BJ (cell line): ENCODE measurements at places on chromosomes 7 and 10. TPM values are rescaled to one million over a fixed set of nuclear protein-coding genes. Genes with fewer than 3 reads are reported as not detected.

UCN3 gene
- polyA plus RNA-seq = not detected in 2 replicates

C7orf57 gene
- 0.07 TPM in 2 replicates for polyA plus RNA-seq

ARHGAP22 gene
- 6.4 and 7.2 TPM in 2 replicates for polyA plus RNA-seq

MINDY3 gene
- polyA plus RNA-seq = 11.9 and 21.9 TPM in 2 replicates

NME8 gene
- not detected in 2 replicates for polyA plus RNA-seq

OR2A7 gene
- 0.53 and 0.86 TPM in 2 replicates for polyA plus RNA-seq

DPYSL4 gene
- 3.4 and 5.3 TPM in 2 replicates for polyA plus RNA-seq

DNA sequence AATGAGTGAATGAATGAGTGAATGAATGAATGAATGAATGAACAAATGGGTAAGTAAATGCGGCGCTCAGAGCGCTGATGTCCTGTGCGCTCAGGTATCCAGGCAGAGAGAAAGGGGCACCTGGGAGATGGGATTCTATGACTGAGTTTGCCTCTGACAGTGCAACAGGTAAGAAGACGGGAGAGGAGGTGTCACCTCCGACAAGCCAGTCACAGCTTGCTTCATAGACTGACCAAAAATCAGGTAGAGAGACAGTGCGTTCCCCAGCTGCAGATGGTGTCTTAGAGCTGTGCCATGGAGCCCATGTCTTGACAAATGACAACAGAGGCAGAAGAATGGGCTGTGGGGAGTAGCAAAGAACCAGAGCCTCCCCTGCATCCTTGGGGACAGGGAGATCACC, 327.3 kb downstream of the FGFR2 start:
- no peak for DNase-seq

- DNase-seq = no peak
These were observed 152.9 kb downstream of the NRF1 start for GRCh38 chr7:129764247-129765084.

- no peak for DNase-seq
These were observed 30.4 kb upstream of the TARP start for GRCh38 chr7:38303866-38304265.

- DNase-seq = no peak
These were observed 31.0 kb downstream of the GLRX3 start for GRCh38 chr10:130167193-130167592.

- no peak for DNase-seq
These were observed 69.7 kb upstream of the EMX2 start for GRCh38 chr10:117472872-117473271.

DNA sequence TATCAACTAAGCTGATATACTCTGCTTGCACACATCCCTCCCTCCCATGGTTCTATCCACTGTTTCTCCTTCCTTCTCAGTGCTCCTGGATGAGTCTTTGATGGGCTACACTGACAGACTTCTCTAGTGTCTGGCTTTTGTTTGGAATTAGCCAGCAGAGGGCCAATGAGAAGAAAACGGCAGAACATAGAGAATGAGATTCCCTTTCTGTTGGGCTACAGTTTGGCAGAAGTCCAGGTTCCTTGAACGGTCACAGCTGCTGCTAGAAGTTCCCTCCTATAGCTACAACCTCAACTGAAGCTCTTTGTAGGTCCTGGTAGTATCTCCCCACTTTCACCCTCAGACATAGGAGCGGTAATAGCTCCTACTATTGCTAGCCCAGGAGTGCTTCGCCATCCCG, 251.1 kb upstream of the LRRN3 start:
- no peak for DNase-seq

DNA sequence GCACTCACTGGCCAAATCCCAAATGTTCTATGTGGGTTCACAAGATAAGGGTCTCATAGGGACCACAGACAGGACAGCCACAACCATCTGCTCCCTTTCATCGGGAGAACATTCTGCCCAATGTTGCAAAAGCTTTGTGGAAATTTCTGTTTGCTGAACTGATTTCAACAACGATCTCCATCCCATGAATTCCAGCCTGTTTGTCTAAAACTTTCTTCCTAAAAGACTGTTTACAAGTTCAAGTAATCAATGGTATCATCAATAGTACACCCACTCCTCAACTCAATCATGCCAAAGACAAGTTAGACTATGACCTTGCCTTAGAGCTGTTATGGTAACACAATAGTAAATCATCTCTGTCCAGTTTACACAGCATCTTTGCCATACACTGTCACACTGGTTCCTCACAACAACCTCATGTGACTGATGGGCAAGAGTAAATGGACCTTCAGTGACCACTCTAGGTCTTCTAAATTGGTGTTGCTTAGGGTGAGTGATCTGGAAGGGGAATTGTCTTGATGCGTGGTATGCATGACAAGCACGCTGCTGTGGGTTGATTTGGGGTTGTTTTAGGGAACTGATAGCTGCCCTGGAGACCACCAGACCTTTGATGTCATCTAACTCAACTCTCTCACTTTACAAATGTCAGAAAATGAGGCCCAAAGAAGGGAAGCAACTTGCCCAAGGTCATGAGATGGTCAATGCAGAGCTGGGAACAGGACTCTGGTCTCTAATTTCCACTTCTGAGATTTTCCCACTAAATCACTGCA, 95.1 kb downstream of the PPP1R3C start:
- no peak for DNase-seq

- DNase-seq = no peak
These were observed 145.2 kb upstream of the KLF14 start for GRCh38 chr7:130879191-130879590.

DNA sequence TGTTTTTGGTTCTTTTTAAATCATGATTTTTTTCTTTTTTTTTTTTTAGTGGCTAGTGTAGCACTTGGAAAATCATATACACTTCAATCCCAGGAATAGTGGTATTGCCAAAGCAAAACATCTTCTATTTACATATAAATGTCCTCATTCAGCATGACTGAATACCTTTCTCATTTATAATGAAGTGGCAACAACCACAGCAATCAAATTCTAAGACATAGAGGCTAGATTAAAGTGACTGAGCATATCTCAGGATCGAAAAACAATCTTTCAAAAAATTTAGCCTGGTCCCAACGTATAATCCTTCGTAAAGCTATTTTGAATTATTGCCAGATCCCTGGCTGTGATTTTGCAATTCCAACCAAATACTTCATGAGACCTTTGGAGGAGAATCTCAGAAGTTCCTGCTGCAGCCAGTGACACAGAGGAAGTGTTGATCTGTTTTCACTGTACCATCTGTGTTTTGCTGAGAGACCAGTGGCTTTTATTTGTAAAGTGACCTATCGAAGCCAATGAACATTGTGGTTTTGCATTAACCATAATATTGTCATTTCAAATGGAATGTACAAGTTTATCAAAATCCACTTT, 29.8 kb upstream of the SP8 start:
- DNase-seq = no peak

GRCh38 chr7:77239471-77239870, 39.9 kb upstream of the FGL2 start:
- DNase-seq = no peak

DNA sequence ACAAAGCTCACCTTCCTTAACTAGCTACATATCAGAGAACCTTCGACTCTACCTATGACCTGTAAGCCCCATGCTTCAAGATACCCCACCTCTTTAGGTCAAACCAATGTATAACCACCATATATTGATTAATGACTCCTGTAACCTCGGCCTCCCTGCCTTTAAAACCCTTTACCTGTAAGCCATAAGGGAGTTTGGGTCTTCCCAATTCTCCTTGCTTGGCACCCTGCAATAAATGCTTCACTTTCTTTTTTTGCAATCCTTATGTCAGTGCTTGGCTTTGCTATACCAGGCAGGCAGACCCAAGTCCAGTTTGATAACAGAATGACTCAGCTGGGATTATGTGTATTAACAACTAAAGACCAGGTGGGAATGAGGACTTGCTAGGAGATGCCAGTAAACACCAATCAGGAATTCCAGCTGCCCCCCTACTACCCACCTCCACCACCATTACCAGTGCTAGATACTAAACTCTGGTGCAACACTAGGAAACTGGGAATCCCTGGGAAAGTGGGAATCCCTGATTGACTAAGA, 22.0 kb upstream of the SLC35G1 start:
- no peak for DNase-seq

- no peak for DNase-seq
These were observed 70.3 kb upstream of the RSU1 start for GRCh38 chr10:16887565-16887964.

DNA sequence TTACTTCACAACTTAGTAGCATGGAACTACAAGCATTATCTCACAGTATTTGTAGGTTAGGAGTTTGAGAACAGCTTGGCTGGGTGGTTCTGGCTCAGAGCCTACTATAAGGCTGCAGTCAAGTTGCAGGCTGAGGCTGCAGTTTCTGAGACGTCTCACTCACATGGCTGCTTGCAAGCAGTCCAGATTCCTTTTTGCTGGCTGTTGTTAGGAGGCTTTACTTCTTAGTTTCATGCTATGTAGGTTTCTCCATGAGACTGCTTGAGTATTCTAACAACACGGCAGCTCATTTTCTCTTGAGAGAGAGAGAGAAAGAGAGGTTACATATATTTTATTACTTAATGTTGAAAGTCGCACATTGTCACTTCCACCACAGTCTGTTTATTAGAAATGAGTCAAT, 1073.9 kb downstream of the NXPH1 start:
- no peak for DNase-seq

- no peak for DNase-seq
These were observed 266.3 kb upstream of the ZMIZ1 start for GRCh38 chr10:78802431-78802830.

GRCh38 chr10:89030791-89031190, 40.2 kb downstream of the FAS start:
- DNase-seq = no peak

DNA sequence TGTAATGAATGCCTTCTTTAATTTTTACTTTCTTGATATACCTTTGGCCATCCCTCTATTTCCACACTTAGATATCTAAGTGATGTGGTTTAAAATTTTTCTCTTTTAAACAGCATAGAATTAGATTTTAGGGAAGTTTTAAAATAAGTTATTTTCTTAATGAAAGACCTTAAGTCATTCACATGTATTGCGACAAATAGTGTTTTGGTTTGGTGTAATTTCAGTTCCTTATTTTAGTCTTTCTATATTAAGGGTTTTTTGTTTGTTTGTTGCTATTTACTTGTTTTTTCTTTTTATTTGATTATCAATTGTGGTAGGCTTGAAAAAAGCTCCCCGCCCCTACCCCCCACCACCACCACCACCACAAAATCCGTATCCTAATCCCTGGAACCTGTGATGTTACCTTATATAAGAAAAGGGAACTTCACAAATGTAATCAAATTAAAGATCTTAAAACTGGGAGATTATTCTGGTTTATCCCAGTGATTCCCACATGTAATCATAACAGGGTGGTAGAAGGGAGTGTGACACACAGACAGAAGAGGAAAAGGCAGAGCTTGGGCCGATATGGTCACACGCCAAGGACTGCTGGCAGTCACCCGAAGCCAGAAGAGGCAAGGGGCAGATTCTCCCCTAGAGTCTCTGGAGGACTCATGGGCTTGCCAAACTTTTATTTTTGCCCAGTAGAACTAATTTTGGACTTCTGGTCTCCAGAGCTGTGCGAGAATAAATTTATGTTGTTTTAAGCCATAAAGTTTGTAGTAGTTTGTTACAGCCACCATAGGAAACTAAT, 149.7 kb downstream of the NPSR1 start:
- DNase-seq = no peak

- no peak for DNase-seq
These were observed 243.0 kb upstream of the GRB10 start for GRCh38 chr7:51025668-51026067.

- no peak for DNase-seq
These were observed 36.3 kb upstream of the PDK4 start for GRCh38 chr7:95632609-95633008.
